ENCODE measurements at places on chromosomes 4 and X.

GRCh38 chr4:120144634-120145033 lies 78.0 kb upstream of the MAD2L1 start:
- no peak for DNase-seq

GRCh38 chr4:75497133-75497532 lies 17.1 kb downstream of the RCHY1 start:
- no peak for DNase-seq

- no peak for DNase-seq
Observed at GRCh38 chrX:6382284-6382683, 152.6 kb downstream of the VCX3A start.

DNA sequence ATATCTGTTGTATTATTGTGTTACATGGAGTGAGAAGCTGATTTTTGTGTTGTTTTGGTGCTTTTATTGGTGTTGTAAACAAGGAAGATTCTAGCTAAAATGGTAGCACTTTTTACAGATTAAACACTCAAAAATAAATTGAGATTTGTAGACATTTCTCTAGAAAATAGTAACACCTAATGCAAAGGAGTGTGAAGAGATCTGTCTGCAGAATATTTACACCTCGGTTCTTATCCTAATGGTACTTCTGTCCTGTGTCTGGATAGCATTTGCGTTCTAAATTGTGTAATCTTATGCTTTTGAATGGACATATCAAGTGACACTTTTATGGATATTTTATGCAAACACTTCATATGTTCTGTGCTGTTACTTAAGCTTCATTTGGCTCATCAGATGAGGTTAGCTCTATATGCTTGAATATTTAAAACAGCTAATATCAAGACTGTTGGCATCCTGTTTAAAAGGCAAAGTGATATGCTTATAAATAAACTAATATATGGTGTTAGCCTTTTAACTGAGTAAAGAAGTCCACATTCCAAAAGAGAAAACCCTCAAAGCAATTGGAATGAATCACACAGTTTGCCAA lies 6.0 kb downstream of the PCDH7 start:
- DNase-seq: no peak

DNA sequence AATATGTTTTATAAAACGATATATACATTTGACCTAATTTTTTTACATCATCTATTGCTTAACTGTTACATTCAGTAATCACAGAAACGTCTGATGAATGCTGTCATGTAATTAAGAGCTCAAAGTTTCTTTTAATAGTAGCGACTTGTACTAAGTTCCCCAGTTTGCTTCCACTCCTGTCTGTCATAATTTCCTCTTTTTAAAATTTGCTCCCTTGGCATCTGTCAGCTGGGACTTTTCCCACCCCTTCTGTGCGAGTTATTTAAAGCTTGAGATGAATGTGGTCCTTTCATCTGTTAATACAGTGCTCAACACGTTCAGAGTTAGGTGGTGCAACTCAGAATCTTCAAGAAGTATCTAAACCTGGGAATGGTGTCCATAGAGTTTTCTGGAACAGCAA lies 1.2 kb downstream of the RAP1GDS1 start:
- DNase-seq: no peak

DNA sequence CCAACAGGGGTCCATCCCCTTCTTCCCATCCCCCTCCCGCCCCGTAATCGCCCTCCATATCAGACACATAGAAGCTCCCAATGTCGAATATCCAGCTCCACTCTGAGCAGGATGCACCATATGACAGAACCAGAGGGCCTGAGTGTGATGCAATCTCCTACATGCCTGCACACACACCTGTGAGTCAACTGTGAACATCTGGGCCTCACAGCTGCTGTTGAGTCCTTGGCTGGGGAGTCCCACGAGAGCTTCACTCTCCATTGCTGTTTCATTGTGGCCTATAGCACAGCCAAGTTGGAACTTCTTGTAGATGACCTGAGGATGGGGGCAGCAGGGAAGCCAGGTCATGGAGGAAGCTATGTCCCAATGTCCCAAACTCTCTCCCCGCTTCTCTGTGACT lies 8.2 kb downstream of the SLC38A5 start:
- no peak for DNase-seq

GRCh38 chr4:167943872-167944505 lies 148.3 kb upstream of the ANXA10 start:
- DNase-seq: no peak
